ENCODE measurements at places on chromosomes 5 and 9.

DNA sequence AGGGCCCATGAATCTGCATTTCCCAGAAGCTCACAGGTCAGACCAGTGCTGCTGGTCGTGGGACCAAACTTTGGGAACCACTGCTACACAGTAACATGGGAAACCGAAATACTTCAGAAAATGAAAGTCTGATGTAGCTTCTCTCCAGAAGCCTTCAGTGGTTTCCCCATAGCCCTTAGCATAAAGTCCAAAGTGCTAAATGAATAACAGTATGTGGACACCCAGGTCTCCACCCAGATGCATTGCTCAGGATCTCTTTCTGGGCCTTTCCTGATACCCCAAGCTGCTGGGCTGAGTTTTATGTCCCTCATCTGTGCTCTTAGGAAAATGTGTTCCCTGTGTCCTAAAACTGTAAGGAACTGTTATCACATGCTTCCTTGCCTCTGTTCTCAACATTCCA is 100.4 kb downstream of the NFIB start:
- DNase-seq: no peak

DNA sequence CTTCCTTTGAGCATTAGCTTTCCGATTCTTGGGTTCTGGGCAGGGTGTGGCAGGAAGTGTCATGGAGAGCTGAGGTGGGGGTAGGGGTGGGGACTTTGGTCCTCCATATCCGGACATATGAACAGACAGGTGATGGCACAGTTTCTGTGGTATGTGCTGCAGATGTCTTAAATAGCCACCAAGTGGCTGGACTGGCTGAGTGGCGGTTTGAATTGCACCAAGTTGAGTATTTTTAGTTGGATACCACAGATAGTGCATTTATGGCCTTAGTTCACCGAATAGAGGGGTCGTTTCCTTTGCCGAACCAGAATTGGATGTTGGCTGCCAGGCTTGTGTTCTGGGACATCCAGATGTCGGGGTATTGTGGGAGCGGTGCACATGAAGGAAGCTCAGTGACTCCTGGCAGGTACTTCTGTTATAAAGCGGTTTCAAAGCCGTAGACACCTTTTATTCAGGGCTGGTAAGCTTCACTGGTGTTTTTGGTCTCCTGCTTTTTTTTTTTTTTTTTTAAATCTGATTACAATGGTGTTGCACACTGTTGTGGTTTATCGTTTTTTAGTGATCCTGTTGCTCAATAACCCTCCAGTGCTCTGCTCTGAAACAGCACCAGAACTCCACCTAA is 15.1 kb upstream of the TNFAIP8 start:
- no peak for DNase-seq

DNA sequence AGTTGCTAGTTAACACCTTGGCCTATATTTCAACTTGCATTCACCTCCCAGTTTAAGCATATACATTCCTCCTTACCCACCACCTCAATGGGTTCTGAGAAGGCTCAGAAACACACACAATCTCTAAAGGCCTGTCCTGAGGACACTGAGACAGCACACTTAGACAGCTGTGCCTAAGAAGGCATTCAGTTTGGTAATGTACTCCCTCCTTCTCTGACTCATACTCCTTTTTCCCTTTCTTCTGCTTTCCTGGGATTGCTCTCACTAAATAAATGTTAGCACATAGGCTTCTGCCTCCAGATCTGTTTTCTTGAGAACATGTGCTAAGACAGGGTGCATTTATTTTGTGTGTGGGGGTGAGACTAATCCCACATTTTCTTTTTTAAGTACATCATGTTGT is 456.8 kb upstream of the CDH6 start:
- no peak for DNase-seq

DNA sequence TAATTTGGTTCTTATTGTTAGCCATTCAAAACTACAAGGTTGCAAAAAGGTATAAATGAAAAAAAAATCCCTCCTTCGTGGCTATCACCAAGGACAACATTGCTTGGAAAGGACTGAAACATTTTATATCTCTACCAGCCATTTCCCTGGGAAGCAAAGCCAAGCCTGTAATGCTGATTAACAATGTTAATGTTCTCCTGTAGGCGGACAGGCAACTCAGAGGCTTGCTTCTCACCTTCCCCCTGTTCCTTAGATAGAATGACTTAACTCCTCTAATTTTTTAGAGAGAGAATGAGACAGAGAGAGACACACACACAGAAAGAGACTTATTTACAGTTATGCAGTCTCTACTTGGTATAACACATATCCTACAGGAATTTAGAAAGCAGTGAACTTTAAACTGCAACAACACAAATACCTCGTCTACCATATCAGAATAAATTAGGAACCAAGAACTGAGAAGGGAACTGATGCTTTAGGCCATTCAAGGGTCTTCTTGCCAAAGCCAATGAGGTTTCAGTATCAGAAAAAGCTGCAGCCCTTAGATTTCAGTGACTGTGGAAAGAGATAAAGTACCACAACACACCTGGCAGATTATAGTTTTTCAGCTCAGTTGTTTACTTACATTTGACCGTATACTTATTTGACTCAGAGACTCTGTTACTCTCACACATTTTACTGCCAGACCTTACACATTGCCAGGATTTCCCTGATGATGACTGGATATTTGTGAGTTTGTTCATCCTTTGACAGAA is 20.9 kb upstream of the MAN2A1 start:
- DNase-seq: no peak

DNA sequence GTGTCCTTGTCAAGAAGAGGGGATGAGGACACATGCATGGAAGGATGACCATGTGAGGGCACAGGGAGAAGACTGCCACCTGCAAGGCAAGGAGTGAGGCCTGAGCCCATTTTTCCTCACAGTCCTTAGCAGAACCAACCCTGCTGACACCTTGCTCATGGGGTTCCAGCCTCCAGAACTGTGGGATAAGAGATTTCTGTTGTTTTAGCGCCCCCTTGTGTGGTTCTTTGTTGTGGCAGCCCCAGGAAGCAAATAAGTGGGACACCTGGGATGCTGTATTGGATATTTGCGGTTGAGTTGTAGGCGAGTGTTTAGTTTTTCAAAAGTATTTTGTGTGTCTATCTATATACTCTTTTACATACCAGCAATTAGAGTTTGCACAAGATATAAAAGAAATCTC is 206.4 kb downstream of the NXNL2 start:
- DNase-seq: no peak

GRCh38 chr9:75084081-75084672 is 3.8 kb downstream of the NMRK1 start:
- DNase-seq: no peak

- no peak for DNase-seq
These were observed 45.9 kb upstream of the JAK2 start for GRCh38 chr9:4939118-4939561.

DNA sequence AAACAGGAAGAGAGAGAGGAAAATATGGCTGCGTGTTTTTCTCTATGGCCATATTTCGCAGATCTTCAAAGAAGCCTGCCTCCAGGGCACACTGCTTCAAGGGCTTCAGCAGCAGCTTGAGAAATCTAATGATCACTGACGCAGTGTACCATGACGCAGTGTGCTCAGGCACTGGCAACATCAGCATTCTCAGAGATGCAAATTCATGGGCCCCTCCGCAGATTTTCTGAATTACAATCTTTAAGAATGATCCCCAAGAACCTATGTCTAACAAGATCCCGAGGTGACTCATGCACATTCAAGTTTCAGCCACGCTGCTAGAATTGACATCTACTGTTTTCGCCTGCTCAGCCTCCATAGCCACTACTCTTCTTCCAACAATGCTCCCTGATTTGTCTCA is 143.9 kb upstream of the ZNF366 start:
- DNase-seq: no peak

DNA sequence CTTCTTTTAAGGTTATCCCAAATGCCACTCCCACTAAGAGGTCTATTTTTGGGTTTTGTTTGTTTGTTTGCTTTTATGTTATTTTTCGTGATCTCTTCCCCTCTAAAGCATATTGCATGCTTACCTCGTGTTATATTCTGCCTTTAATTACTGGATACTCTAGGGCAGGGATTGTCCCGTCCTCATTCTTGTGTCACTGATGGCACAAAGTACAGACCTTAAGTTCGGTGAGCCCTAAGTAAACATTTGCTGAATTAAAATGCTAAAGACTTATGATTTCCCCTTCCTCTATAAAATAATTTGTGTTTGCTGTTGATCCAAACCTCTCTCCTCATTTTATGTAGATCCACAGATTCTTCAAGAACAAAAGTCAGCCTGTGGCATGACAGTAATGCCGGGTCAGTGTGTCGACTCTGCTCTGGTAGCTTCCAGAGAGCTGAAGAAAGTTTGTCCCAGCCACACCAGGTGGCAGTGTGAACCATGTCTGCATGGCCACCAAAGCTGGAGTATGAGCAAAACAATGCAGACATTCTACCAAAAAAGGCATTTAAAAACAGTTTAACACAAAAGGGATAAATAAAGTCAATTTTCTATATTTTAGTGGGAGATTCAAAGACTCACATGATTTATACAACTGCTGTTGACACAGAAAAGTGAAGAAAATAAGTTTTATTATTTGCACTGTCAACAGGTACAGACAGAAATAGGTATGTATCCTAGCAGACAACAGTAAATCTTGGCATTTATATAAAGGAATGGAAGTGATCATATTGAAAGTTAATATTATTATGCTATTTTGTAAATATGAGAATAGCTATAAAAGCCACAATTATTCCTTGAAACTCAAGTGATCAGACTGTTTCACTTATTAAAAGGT is 17.9 kb upstream of the POC5 start:
- DNase-seq: no peak

GRCh38 chr5:154580422-154580821 is 102.4 kb upstream of the HAND1 start:
- DNase-seq: no peak

- DNase-seq: no peak
These were observed 1.9 kb downstream of the MIGA2 start for GRCh38 chr9:129038109-129038852.

GRCh38 chr9:123957168-123957721 is 27.3 kb upstream of the DENND1A start:
- no peak for DNase-seq

GRCh38 chr9:1606253-1606652 is 408.9 kb upstream of the SMARCA2 start:
- no peak for DNase-seq

- DNase-seq: no peak
These were observed 8.1 kb downstream of the PPP3R2 start for GRCh38 chr9:101586651-101587050.

GRCh38 chr9:111298731-111299598 is 31.1 kb downstream of the OR2K2 start:
- DNase-seq: no peak

GRCh38 chr5:160379511-160379910 is 9.1 kb upstream of the C1QTNF2 start:
- DNase-seq: no peak

GRCh38 chr5:118224546-118224945 is 763.8 kb downstream of the DTWD2 start:
- no peak for DNase-seq

DNA sequence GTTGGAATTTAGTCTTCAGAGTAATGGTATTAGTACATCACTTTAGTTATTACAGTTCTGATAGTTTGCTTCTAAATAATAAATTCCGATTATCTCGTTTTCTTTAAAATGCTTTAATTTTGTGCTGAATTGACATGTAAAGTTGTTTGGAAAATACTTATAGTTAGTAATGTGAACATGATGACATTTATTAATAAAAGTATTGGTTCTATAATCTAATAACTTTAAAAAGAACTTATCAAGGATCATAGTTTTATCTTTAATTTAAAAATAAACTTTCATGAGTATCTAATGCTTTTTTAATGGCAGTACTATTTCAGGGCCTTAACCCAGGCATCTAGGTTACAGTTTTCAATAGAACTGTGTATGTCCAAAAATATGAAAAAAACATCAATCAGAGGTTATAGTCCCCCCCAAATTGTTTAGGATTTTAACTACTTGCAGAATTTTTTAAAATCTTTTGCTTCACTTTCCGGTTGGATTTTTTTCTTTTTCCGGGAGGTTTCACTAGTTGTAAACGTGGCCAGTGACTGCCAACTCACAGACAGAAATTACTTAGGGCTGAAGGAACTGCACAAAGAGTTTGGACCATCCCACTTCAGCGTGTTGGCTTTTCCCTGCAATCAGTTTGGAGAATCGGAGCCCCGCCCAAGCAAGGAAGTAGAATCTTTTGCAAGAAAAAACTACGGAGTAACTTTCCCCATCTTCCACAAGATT is 680 bp downstream of the GPX8 start:
- no peak for DNase-seq

- DNase-seq: no peak
These were observed 908.7 kb upstream of the CDH9 start for GRCh38 chr5:27947088-27947487.

DNA sequence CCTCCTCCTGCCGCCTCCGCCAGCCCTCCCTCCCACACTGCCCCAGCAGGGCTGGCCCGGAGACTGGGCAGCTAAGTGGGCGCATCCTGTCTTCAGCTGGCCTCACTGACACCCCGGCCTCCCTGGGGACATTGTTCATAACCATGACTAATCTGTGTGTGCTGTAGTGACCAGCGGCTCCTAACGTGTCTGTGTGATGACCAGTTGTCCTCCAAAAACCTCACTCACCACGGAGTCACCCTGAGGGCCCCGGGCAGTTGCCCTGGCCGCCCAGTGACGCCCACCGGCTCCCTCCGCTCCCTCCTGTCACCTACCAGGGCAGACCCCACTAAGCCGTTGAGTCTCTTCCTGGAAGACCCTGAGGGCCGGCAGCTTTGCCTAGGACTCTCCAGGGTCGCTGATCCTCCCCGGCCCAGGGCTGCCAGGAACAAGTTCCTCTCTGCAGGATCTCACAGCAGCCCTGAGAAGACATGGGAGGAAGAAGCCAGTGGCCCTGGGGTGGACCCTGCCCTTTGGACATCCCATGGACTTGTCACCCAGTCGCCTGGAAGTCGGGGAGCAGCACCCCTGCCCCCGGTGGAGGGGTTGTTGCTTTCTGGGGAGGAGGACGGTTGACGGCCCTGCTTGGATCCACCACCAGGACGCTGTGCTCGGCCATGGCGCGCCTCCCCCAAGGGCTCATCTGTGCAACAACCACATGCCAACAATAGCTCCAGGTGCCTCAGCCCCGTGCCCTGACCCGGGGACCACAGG is 110.2 kb upstream of the LMX1B start:
- DNase-seq: no peak

- no peak for DNase-seq
These were observed 1023.7 kb upstream of the DMAC1 start for GRCh38 chr9:8823131-8823895.

DNA sequence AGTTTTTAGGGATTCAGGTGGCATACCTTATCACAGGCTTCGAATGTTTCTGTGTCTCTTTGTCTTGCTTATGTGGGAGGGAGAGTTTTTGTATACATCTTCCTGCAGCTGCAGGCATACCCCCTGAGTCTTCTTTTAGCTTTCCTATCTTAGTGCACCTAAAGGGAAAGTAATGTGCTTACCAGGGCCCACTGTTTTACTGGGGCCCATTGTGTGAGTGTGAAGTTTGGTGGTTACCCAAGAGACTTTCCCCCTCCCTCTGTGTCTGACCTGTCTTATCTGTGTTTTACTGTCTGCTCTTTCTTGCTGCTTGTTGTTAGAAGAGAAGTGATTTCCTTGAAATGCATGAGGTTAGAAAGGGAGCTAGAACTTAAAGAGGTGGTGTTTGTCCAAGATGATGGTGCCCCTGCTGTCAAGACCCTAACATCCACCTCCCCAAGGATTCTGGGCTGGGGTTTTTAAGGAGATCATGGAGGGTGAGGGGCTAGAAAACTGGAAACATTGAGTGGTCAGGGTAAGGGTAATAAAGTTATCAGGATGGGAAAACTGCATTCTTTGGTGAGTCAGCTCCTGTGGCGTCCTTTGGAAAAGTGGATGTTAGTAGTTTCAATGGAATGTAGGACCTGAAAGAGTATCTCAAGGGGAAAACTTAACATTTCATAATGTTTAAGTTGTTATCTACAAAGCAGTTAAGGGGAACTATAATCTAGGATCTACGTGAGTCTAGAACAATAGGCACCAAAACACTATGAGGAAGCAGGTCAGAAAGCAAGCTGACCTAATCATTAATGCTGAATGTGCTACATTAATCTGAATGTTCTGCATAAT is 583.5 kb upstream of the TUSC1 start:
- no peak for DNase-seq

All from activated B cell treated with CpG ODN at 0.5 μM for 24 hours (primary cell).